ENCODE measurements at places on chromosomes 1 and 21.

GRCh38 chr1:7501084-7501491 lies 270.0 kb upstream of the VAMP3 start:
- no peak for DNase-seq

- DNase-seq: no peak
Measured at GRCh38 chr21:28084951-28085350, 907.7 kb downstream of the LTN1 start.

DNA sequence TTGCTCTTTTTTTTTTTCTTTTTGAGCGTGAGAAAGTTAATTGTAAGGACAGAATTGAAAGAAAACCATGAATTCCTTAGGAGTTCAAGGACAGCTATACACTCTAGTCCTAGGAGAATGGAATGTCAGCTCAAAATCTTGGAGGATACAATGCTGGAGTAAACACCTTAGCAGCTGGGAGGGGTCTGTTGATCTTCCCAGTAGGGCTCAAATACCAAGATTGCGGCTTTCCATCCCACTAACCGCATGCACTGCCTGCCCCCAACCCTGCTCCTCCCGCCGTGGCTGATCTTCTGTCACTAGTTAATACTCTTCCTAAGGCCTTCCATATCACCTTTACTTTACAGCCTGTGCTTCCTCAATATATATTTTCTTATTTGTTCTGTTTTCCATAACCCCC lies 2.6 kb upstream of the PDC start:
- DNase-seq: no peak

DNA sequence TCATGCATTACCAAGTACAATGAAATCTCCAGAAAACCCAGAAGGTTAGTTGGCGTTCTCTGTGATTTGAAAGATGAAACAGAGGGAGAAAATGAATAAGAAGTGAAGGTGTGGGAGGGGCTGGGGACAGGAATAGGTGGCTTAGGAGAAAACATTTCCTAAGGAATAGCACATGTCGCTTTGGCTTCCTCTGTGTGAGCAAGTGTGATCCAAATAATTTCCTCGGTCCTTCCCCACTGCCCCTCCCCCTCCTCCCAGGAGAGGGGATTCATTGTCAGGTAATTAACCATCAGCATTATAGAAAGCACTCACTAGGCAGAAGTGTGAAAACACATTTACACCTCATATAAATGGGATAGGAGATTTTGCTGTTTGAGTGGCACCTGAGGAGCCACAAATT lies 105.5 kb downstream of the NUF2 start:
- DNase-seq: no peak

DNA sequence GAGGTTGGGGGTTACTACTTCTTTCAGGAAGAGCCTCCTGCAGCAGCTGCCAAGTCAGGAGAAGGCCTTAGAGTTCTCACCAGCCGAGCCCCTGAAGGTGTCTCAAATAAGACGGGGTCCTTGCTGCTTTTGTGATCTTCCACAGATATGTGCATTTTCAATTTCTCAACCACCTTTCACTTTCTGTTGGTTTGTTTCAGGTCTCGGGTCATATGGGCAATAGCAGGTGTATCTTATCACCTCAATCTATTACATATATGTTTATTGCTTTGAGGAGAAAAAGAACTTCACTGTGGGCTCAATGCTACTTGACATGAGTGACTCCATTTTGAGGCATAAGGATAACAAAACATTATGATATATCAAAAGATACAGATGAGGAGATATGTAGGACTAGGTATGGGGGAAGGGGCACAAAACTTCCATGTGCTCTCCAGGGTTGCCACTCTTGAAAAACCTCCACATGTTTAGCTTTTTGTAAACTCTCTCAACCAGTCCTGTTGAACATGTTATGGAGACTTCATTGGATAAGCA lies 1171.4 kb upstream of the ADGRL2 start:
- DNase-seq: no peak

GRCh38 chr1:232568906-232569553 lies 60.9 kb downstream of the SIPA1L2 start:
- no peak for DNase-seq

DNA sequence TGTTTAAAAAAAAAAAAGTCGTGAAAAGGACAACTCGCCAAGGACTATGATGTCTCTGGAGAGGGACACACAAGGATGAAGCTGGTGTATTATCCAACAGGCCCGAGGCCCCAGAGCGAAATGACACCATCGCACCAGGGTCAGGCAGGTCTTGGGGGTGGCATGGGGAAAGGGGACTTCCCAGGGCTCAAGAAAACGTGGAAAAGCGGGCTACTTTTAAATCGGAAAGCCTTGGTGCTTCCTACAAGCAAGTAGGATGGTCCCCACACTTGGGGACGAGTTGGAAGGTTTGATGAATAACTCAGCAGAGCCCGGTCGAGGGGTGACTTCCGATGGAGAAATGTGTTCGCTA lies 505 bp upstream of the GNPAT start:
- no peak for DNase-seq

DNA sequence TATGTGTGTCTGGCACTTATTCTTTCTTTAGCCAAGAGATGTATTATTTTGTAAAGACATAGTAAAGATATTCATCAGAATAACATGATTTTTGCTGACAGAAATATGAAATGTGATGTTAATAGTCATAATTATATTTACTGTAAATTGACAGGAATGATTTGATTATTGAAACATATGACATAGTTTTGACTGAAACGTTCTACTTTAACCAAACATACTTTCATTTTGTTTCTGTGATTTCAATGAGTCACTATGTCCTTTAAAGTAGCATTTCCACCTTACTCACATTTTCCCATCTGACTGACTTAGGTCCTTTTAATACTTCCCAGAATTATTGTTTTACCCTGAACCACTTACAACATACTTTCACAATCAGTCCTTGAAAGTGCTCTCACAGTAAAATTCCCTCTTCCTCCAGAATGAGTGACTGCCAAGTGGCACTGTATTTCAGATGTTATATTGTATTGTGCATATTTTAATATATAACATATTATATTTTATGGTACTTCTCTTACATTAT lies 437.9 kb downstream of the NCAM2 start:
- DNase-seq: no peak

DNA sequence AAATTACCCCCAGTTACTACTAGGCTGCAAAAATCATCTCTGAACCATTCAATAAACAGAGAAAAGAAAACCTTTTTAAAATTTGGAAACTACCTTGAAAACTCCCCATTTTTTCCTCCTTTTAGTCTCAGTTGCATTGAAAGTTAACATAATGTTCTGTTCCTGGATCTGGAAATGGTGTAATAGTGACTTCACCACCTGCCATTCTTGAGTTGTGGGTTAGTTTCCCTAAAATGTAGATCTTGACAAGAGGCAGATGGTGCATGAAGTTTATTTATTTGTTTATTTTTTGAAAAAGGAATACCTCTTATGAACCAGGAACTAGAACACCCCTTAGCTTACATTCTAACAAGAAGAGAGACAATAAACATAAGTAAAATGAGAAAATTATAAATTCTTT lies 72.8 kb downstream of the ATF6 start:
- DNase-seq: no peak

DNA sequence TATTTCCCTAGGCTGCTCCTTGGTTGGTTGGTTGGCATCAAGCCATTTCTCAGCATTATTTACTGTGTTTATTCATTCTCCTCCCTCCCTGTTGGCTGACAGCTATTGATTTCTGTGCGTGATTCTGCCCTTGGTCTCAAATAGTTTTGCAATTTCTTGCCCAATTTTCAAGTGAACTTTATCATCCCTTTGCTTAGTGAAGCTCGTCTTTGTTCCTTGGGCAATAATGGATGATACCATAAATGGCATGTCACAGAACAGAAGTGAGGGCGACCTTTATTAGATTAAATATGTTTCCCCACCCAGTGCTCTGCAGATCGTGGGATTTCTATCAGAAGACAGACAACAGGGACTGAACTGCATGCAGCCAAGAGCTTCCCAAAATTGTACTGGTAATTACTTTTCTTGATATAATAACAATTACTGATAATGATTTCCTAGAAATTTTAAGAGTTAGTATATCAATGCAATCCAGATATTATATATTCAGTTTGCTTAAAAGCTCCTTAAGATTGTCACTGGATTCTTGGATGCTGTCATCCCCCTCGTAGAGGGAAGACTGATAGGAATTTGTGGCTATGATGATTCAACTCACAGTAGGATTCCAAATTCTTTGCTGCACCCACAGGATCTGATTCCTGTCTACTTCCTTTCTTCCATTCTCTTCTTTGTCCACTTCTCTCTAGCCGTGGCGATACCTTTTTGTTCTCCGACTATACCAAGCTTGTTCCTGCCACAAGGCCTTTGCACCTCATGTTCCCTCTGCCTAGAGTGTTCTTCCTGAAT lies 122.1 kb upstream of the KAZN start:
- DNase-seq: no peak

- no peak for DNase-seq
Measured at GRCh38 chr1:101227837-101228236, 9.0 kb upstream of the S1PR1 start.

- DNase-seq: no peak
Measured at GRCh38 chr1:211832661-211833060, 2.1 kb upstream of the LPGAT1 start.

DNA sequence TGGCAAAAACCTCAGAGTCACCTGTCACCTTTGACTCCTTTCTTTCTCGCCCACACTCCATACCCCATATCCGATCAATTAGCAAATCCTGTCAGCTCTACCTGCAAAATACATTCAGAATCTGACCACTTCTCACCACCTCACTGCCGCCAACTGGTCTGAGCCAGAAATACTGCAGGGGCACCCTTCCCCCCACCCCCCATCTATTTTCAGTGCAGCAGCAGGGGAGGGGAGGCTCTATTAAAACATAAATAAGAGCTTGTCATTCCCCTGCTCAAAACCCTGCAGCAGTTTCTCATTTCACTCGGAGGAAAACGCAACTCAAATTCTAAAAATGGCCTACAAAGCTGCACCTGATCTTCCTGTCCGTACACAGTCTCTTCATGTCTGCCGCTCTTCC lies 3.9 kb downstream of the PKLR start:
- DNase-seq: no peak

- DNase-seq: no peak
Measured at GRCh38 chr1:30511991-30512913, 211.1 kb downstream of the MATN1 start.

DNA sequence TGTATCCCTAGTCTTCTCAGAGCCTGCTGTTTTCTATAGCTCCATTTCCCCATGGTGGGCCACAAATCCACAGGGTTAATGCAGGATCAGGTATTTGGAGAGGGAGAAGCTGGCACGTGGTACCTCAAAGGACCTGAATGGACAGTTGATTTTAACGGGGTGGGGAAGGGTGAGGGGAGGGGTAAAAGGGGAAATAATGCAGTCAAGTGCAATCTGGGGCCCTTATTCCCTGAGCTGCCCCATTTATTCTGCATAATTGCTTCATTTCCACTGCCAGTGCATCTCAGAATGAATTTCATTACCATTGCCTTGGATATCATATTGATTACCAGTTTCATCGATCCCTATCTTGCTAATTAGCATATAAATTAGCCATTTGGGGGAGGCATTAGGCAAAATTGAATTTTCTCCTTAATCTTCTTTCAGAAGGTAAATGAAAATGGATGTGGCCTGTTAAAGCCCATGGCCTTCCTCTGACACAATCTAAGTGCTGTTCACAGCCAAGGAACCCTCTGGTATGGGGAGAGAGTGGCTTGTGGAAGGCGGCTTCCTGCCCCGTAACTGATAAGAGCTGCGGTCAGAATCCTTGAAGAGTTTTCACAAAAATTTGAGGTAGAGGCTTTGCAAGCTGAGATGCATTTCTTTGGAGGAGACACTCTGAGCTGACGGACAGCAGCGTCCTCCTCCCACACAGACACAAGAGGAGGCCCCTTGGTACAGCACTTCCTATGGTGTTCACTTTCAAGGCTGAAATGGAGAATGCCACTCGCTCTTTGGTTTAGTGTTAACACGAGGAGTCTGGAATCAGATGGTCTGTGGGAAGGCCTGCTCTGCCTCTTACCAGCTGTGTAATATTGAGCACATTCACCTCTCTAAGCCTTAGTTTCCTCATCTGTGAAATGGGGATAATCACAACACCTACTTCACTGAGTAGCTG lies 34.4 kb downstream of the PHC2 start:
- DNase-seq: peak; percentile 96

DNA sequence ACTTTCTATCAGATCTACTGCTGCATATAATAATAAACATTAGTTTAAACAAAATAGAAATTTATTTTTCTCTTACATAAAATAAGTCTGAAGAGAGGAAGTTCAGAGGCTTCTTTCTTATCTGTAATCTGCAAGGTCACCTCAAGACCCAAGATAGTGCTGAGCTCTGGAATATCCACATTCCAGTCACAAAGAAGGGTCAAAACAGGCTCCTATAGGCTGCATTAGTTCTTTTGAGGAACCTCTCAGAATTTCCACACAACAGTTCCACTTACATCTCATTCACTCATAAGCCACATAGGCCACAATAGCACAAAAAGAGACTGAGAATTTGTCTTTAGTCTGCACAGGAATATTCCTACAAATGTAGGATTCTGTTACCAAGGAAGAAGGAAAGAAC lies 15.4 kb downstream of the DYNLT5 start:
- DNase-seq: peak; percentile 40

GRCh38 chr1:33292726-33293340 lies 28.1 kb downstream of the A3GALT2 start:
- no peak for DNase-seq

Measured in GF-D8 (cell line).